ENCODE measurements at places on chromosomes 3 and 15.

DNA sequence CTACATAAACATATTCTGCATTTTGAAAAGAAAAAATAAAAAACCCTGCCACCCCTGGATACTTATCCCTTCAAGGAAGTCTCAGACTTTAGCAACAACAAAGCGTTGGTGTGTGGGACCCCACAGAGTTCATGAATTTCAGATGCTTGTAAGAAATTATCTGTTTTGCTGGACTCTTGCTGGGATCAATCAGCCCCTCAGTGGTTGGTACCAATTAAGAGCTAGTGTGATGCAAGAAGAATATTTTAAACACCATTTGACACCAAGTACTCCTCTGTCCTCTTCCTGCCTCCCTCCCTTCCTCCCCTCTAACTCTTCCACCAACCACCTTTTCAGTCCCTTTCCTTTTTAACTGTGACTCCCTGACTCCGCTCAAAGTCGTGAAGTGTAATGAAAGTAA lies 51.5 kb downstream of the SST start:
- no peak for DNase-seq

DNA sequence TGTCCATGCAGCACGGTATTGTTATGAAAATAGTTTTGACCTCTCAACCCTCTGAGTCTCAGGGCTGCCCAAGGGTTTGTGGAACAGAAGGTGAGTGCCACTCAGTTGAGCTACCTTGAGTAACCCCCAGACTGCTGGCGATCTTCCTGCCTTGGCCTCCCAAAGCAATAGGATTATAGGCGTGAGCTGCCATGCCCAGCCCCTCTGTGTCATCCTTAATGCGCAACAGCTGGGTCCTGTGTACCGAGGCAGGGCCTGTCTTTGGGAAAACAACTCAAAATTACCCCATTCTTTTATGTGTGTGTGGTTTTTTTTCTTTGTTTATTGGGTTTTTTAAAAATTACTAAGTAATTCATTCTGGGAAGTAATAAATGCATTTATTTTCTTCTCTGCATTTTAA lies 78.3 kb upstream of the TPM1 start:
- DNase-seq: no peak

DNA sequence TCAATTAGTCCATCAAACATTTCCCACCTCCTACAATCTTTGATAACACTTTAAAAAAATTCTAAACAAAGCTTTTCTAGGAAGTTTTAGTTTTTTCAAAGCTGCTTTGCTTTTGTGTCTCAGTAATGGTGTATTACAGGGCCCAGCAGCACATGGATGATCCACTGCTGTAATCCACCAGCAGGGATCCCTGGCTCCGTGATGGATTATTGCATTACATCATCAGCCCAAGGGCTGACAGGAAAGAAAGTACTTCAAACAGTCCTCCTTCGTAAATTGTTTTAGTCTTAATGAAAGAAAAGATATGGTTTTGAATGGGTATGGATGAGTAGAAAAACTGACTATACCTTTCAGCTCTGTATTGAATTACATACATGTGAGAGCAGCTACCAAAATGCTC lies 688.9 kb upstream of the NAALADL2 start:
- DNase-seq: peak; percentile 51

GRCh38 chr3:174541708-174542315 lies 317.3 kb upstream of the NAALADL2 start:
- no peak for DNase-seq

DNA sequence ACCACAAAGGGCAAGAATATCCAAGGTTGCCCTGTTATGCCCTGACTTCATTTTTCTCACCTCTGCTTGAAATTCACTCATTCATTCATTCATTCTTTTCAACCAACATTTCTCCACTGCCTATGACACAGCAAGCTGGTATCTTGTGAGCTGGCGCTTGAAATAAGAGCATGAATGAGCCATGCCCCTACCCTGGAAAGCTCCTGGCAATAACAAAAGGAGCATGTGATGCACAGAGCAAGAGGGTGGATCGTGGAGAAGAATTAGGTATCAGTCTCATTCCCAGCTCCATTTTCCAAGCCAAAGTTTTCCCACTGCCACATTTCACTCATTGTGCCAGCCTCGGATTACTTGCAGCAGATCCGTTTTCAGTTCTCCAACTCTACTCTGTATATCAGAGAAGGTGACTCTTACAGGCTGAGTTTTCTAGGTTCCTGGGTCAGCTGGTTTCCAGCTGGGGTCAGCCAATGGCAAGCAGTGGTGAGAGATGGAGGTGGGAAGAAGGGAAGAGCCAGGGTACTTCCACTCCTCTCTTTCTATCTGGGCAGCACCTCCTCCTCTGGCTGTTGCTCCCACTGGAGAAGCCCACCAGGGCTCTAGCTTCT lies 144.8 kb downstream of the SUCLG2 start:
- no peak for DNase-seq
